ENCODE measurements at places on chromosomes 5 and 9.
A peak's percentile ranks its signal among the peaks of the same experiment; 100 is the strongest.

DNA sequence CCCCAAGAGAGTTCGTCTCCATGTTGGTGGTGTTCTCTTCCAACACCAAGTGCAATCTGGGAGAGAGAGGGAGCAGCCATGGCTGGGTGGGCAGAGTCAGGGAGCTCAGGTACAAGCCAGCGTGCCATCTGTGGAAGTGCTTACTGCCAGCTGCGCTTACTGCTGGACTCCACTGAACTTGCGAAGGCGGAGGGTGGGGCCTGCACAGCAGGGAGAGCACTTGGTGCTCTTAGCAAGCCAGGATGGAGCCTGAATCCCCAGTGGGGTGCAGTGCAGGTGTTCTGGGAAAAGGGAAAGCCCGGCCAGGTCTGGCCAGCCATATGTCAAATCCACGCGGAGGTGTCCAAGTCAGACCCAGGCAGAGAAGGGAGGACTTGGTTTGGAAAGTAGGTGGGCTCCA lies 142.0 kb downstream of the FANCC start:
- no peak for DNase-seq

GRCh38 chr5:126099077-126099476 lies 324.1 kb upstream of the GRAMD2B start:
- no peak for DNase-seq

DNA sequence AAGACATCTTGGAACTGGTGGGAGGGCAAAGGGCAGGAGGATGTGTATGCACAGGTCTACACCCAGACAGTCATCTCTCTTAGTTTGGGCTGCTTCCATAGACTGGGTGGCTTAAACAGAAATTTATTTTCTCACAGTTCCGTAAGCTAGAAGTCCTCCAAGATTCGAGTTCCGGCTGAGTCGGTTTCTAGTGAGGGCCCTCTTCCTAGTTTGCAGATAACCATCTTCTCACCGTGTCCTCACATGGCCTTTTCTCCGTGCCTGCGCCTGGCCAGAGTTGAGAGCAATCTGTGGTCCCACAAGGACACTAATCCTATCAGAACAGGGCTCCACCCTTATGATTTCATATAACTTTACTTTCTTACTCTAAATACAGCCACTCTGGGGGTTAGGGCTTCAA lies 4.1 kb downstream of the SMIM32 start:
- no peak for DNase-seq

DNA sequence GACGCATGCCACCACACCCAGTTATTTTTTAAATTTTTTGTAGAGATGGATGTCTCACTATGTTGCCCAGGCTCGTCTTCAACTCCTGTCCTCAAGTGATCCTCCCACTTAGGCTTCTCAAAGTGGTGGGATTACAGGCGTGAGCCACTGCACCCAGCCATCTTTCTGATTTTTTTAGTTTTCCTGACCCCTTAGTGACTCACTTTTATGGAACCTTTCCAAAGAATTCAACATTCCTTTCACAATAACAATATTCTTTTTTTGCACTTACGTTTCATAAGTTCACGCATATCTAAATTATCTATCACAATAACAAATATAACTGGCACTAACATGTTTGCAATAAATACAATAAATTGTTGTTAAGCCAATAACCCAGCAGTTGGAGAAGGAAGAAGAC lies 8.5 kb downstream of the ELOVL7 start:
- no peak for DNase-seq

GRCh38 chr5:39201160-39201780 lies 18.1 kb downstream of the FYB1 start:
- DNase-seq, result no peak

GRCh38 chr9:136093995-136094881 lies 851 bp downstream of the NACC2 start:
- no peak for DNase-seq

DNA sequence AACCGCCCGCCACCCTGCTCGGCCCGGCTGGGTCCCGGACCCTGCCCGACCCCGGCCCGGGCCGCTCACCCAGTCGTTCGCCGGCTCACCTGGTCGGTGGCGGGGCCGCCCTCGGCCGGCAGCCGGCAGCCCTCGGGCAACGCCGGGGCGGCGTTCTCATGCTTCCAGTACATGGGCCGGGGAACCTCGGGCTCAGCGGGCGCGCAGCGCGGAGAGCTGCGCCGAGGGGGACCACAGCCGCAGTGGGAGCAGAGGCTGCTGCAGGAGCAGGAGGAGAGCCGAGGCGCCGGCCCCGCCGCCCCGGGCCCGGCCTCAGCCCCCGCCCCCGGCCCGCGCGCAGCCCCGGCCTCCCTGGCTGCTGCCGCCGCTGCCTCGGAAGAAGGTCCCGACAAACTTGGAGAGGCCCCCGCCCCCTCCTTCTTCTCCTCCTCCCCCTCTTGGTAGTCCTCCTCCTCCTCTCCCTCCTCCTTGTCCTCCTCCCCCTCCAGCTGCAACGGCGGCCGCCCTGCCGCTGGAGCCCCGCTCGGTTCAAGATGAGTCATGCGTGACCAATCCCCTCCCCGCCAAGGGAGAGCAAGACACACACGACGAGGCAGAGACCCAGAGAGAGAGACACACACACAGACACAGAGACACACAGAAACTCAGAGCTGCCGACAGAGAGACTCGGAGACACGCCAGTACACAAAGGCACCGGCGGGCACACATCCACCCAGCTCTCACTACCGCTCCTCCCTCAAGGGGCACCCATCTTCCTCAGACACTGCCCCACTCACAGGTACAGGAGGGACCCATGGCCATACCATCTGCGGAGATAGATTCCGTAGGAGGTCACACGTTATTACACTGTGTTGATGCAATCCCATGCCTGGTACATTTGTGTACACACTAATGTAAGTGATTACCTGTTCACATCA lies at the start of gene LHX6:
LHX6 (minus strand) TSS at position 390 of the 917 bp plus-strand sequence; CDS start at position 173, 217 bp downstream.
- peak; percentile 12 for DNase-seq

GRCh38 chr5:136018814-136019783 lies 9.7 kb upstream of the TGFBI start:
- no peak for DNase-seq

GRCh38 chr5:64895748-64896147 lies 127.0 kb downstream of the CWC27 start:
- DNase-seq, result no peak

DNA sequence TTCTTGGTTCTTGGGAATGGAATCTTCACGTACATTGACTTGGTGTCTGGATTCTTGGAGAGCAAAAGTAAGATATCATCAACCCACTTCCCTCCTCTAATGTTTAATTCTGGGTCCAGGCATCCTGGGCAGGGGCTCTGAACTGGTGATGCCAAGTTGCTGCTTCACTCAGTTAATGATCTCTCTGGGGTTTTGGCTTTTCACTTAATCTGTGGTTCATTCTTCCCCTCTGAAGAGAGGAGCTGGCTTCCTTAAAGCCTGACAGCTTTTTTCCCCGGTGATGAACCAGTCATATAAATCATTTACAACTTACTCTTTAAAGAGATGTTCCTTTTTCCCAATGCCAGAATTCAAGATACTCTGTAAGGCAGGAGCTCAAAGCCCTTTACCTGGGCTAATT lies 65.9 kb downstream of the ARHGAP26 start:
- DNase-seq, result no peak

- no peak for DNase-seq
These were observed 226.2 kb upstream of the TBC1D2 start for GRCh38 chr9:98481676-98482075.

DNA sequence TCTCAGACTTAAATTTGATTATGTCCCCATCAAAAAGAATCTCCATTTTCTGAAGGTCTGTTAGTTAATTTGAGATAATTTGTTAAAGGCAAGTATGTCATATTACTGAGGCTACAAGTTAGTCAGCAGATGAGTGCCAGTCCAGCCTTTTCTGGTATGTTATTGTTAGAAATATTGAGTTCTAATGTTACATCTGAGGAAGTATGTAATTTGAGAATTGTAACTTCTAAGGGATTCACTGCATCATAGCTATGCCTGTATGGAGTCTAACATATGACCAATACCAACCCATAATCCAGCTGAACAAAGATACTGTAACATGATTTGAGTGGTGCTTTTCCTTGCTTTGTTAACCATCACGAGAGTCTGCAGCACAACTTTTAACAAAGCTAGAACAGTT lies 13.9 kb downstream of the SLC23A1 start:
- DNase-seq, result no peak

- DNase-seq, result peak; percentile 14
These were observed 33.3 kb downstream of the DMRT2 start for GRCh38 chr9:1083325-1083913.

GRCh38 chr9:131650254-131650653 lies 89.6 kb downstream of the RAPGEF1 start:
- no peak for DNase-seq
